Pons (tissue), 1 donor: ENCODE measurements at places on chromosomes 12 and 14.

GRCh38 chr12:26157001-26157400 lies 32.2 kb upstream of the BHLHE41 start:
- no peak for DNase-seq

- no peak for DNase-seq
These were observed 190.3 kb downstream of the KCNH5 start for GRCh38 chr14:62854951-62855350.

DNA sequence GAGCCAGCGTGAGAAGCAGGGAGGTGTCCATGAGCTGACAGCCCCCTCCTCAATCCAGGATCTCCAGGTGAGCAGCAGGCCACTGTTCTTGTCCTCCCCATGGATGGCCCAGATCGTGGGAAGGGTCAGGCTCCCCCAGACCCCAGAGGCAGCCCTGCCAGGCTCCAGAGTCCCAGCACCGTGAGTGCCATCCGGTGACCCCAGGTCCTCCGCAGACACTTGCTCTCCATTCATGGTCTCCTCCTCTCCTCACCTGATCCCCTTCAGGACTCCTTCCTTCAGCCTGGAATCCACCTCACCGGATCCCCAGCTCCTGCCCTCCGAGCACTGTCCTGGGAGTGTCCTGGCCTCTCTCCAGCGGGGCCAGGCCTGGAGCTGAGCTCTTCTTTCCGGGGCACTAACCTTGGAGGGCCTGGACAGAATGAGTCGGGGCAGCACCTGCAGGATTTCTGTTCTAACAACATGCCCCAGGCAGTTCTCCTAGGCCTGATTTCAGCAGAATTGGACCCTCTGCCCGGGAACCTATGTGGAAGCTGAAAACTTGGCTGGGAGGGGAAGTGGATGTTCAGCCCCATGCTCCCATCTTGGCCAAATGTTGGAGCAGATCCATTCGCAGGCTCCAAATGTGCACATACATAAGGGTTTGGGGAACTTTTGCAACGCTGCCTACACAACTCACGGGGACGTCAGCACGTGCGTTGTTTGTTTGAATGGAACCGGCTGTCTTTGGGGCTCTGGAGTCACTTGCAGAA lies 341.6 kb upstream of the SFSWAP start:
- no peak for DNase-seq

GRCh38 chr12:2289525-2289924 lies 236.7 kb downstream of the CACNA1C start:
- DNase-seq: no peak

DNA sequence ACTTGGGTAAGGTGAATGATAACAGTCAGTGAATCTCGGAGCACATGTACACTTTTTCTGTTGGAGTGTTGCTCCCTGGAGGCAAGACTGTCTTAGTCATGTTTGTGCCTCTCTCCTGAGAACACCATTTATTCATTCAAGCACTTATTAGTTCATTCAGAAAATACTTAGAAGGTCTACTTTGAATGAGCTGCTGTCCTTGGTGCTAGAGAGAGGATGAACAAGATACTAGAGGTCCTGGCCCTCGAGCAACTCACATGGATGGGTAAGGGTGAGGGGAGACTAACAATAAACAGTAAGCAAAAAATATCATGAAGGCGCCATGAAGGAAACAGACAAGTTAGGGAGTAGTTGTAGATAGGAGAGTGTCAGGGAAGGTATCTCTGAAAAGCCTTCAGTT lies 17.1 kb upstream of the SAMD4A start:
- no peak for DNase-seq

GRCh38 chr12:39451977-39452376 lies 9.1 kb upstream of the KIF21A start:
- peak; percentile 59 for DNase-seq

GRCh38 chr14:103820908-103821307 lies 26.5 kb downstream of the PPP1R13B start:
- no peak for DNase-seq
